NCI-H2171 treated with DMSO at 0.1 percent for 48 hours (cell line): ENCODE measurements at places on chromosomes 5 and 9.
A peak's percentile ranks its signal among the peaks of the same experiment; 100 is the strongest.

GRCh38 chr5:29662876-29663275, 1530.6 kb upstream of the CDH6 start:
- DNase-seq = no peak

DNA sequence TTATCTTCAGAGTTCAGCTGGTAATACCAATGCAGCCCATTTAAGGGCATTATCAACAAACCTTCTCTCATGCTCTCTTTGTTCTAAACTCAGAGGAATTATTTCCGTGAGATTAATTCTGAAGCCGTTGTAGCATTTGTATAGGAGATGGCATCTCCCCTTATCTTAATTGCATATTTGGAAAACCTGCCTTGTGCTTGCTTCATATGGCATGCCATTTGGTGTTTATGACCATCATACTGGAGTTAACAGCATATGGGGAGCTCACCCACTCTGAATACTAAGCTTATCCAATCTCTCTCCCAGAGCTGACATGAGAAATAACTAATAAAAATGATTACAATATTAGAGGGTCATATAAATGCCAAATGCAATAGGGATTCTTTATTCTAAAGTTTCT, 243.2 kb downstream of the BRINP1 start:
- peak; percentile 98 for DNase-seq

- no peak for DNase-seq
Observed at GRCh38 chr9:104899759-104900247, 28.2 kb downstream of the ABCA1 start.

DNA sequence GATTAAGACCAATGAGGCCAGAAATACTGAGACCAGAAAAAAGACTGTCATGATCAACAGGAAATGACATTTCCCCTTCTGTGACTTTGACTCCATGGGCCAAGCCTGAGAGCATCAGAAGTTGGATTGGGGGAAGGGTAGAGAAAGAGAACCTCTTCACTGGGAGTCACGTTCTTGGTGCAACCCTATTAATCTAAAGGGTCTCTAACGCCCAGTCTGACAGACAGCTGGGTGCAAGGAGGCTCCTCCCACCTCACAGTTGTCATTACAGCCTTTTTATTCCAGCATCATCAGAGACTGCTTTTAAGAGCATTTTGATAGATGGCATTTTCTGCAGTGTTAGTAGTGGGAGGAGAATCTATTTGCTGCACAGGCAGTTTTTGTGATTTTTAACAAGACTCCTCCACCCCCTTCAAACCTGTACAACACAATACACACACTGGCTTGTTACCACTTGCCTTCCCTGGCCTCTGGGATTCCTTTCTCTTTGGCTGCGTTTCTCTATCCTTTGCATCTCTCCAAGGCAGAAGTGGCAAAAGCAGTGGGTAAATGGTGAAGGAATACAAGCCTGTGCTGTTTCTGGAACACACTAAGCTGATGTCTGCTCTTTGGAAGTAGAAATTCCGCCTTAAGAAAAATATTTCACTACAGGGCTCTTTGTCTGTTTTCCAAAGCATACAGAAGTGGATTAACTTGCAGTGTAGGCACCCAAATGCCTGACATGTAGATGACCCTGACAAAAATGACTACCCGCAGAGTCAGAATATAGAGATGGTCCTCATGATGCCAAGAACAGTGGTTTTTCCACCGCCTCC, 310.4 kb upstream of the ZNF608 start:
- DNase-seq = no peak

- DNase-seq = no peak
Observed at GRCh38 chr5:138874771-138875551, at the start of gene LRRTM2. Gene LRRTM2, minus strand, starts transcription at chr5:138875335. Its CDS starts 424 bp downstream, at chr5:138874911.

DNA sequence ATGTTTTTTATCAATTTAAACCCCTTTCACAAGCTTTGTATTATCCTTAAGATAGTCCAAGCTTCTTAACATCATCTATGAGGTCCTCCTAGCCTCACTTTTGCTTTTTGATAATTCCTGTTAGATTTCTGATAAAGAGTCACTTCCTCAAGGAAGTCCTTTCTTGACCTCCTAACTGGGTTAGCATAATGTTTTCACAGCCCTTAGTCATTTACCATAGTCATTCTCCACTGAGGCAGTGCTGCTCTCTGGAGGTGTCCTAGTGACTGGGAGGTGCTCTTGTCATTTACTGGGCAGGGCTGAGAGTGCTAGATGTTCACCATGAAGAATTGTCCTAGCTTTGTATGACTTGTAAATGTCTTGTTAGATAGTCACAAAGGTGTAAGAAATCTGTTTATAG, 26.4 kb downstream of the TNPO1 start:
- DNase-seq = no peak

DNA sequence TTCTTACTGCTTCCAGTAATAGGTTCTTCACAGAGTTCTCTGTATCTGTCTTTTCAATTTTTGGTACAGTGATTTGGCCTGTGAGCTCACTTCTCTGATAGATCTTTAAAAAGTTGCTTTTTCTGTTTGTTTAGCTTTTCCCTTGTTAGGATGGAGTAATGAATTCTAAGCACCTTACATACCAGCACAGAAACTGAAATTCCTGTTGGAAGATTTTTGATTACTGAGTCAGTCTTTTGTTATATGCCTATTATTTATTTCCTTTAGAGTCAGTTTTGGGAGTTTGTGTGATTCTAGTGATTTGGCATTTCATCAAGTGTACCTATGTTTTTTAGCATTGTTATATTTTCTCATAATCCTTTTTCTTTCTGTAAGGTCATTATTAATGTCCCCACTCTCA, 37.6 kb upstream of the IPPK start:
- no peak for DNase-seq

DNA sequence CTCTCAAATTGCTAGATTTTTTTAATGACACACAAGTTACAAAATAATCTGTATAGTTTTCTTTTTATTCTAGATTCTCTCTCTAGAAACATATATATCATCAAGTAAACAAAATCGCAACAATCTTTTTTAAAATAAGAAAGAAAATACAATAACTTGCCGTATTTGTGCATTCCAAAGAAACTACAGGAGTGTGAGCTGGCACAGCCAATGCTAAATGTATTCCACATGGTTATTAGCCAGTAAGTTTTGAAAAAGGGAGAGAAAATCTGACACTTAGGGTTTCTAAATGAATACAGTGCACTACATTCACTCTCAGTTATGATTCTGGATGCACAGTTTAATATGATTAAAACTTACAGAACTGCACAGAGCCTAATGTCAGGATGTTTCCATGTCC, 117.9 kb downstream of the BNC2 start:
- DNase-seq = no peak

- DNase-seq = no peak
Observed at GRCh38 chr9:90888941-90889340, 87.3 kb downstream of the SYK start.

DNA sequence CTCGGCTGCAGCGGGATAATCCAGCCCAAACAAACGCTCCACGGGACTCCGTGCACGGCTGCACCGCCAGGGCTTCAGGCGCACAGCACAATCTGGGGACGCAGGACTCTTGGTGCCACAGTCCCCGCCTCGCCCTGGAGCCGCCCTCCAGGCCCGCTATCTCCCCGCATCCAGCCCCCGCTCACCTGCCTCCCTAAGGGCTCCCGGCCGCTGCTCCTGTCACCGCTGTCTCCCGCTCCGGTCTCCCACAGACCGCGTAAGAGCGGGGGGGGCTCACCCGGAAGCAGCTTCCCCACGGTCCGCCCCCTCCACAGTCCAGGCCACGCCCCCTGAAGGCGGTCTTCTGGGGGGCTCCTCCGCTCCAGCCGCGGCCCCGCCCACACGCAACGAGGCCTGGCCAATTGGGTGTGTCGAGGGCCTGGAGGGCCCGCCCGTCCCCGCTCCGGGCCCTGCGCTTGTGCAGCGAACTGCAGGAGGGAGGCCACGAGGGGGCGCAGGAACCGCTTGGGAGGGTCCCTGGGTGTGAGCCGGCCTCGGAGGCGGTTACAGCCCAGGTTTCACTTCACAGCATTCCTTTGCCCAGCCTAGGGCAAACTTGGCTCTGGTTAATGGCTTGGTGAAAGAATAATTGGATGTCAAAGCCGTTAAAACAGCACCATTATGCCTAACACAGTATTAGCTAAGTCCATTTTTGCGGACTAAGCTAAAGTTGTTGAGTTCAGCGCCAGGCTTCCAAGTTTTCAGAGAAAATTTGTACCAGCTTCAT, at the start of gene ALAD:
Gene ALAD (minus strand): TSS at position 258 of the 766 bp plus-strand sequence. CDS start 7,725 bp downstream, outside the sequence.
- peak; percentile 97 for DNase-seq

DNA sequence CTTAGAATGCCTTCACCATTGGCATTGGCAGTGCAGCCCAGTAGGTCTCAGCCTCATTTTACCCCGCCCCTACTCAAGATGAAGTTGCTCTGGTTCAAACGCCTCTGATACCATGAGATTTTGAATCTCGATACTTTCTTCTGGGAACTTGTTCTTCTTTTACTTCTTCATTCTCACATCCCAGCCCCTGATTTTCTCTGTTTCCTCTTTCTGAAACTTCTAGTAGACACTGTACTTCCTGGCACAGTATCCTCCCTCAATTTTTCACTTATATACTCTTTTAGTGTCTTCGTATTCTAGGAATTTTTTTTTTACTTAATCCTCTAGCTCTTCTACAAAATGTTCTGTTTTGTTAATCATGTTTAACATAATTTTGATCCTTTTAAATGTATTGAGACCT, 13.1 kb upstream of the ZNF79 start:
- DNase-seq = no peak
